ENCODE measurements at places on chromosomes 1 and 21.

DNA sequence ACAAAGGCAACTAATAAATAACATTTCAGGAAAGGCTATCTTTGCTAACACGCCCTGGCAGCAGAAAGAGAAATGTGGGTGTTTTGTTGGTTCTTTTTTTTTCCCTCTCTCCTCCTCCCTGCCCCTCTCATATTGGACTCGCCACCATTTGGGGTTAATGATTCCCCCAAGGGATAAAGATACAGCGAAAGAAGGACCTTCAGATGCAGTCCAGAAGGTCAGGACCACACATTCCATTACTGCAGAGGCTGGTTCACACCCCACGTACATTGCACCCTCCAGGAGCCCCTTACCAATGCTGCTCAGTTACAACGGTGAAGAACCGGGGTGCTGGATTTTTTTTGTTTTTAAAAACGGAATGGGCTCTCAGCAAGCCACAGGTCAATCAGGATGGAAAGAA lies 156.9 kb upstream of the TIAM1 start:
- DNase-seq: no peak

DNA sequence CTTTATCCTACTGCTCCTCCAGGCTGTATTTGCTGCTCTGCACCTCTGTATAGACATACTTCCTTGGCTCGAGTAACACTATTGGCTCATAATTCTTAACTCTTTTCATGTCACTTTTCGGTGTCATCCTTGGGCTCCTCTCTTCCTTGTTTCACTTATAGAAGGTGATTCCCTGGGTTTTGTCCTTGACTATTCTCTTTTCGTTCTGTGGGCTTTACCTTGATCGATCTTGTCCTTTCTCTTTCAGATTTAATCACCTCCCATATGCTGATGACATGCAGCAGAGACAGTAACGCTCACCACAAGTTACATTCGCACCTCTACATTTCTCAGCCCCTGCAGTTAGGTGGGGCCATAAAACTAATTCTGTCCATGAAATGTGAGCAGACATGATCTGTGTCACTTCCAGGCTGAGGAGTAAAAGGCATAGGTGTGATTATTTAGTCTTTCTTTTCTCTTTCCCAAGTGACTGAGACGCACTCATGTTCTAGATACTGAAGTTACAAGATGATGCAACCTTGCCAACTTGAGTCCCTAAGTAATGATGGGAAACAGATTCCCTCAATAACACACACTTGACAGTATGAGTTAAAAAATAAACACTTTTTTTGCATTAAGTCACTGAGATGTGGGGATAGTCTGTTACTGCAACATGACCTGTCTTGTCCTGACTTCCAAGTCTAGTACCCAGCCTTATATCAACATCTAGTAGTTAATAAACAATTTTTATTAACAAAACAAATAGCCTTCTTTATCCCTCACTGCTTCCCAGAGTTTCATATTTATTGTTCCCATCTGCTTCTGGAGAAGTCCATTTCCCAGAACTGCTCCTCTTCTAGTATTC lies 49.9 kb upstream of the HAO2 start:
- no peak for DNase-seq

DNA sequence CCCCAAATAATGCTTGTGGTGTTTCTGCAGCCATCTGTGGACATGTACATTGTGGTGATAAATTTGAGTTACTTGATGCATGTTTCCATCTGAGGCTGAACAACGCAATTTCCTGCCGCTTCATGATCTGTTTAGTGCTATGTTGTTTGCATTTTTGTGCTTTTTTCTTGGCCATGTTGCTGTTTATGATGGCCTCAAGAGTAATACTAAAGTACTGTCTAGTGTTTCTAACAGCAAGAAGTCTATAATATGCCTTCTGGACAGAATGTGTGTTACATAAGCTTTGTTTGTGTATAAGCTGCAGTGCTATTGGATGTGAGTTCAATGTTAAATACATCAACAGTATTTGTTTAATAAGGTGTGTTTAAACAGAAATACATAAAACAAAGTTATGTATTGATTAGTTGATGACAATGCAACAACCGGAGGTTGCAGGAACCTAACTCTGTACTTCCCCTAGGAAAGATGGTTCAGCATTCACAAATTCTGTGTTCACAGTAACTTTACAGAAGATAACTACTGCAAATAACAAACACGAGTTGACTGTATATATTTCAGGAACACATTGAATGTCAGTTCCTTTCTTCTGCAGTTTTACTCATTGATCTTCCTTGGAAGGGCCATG lies 114.8 kb upstream of the USP24 start:
- no peak for DNase-seq

GRCh38 chr21:26550326-26550725 lies 22.8 kb downstream of the CYYR1 start:
- no peak for DNase-seq

GRCh38 chr1:157111396-157112165 lies 12.0 kb upstream of the ETV3L start:
- no peak for DNase-seq

GRCh38 chr1:24323281-24323680 lies 4.1 kb downstream of the GRHL3 start:
- no peak for DNase-seq

GRCh38 chr21:33550772-33551660 lies 8.2 kb downstream of the SON start:
- DNase-seq: no peak

DNA sequence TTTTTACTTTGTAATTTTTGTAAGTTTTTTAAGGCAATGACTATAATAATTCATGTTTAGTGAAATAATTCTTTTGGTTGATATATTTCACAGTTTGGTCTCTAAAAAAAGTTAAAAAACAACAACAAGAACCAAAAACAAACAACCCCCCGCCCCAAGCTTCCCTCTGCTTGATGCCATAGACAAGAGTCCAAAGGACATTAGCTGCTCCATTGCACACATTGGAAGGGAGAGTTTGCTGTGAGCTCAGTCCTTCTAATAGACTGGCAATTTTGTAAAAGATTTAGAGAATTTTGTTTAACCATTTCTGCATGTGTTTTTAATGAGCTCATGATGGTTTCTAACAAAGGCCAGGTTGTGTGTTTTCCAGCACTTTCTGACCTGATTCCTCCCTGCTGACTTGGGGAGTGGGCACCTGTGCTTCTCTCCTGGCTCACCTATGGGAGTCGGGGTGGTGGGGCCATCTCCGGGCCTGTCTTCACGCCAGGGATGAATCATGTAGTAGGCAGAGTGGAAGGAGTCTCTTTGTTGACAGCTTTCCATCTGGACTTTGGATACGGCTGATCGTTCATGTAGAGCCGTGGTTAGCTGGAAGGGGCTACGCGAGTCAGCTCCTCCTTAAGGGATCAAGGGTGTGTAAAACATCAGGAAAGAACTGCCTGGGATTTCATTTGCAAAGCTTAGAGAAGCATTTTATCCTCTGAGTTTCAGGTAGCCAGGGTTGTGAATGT lies 14.1 kb downstream of the ZBTB18 start:
- no peak for DNase-seq

- no peak for DNase-seq
Measured at GRCh38 chr1:160750608-160751007, 11.6 kb downstream of the SLAMF7 start.

DNA sequence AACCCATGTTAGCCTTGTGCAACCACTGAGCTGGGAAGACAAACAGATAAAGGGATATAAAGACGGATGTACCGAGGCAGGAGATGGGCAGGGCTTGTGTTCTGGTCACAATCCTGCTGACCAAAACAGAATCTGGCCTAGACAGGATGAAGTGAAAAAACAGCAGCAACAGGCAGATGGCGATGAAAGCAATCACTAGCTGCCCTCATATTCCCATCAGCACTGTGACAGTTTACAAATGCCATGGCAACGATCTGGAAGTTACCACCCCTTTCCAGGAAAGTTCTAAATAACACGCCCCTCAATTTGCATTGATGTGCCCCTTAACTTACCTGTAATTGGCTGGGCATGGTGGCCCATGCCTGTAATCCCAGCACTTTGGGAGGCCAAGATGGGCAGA lies 40.6 kb upstream of the CD46 start:
- DNase-seq: peak; percentile 7

- no peak for DNase-seq
Measured at GRCh38 chr1:218967836-218968235, 205.8 kb upstream of the LYPLAL1 start.

GRCh38 chr1:110088739-110089316 lies 18.4 kb upstream of the ALX3 start:
- DNase-seq: no peak

- DNase-seq: no peak
Measured at GRCh38 chr1:173717238-173717637, 2.5 kb downstream of the KLHL20 start.

DNA sequence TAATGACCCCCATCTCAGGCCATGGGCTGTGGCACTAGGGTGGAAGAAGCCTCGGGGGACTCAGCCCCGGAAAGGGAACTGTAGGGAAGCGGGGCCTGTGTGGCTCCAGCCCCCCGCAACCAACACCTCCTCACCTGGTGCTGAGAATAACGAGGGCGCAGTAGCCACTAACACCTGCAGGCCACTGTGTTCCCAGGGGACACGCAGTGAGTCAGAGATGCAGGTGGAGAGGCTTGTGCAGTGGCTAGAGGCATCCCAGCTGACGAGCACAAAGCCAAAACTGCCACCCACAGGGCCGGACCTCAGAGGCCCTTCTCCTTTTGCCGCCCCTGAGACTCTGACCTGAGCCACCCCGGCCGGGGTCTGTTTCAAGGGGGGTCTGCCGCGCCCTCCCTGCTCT lies 33.5 kb upstream of the CCDC27 start:
- no peak for DNase-seq

GRCh38 chr1:215003686-215004085 lies 78.9 kb upstream of the KCNK2 start:
- DNase-seq: no peak

GRCh38 chr1:61404597-61405376 lies 320.2 kb downstream of the TM2D1 start:
- no peak for DNase-seq

DNA sequence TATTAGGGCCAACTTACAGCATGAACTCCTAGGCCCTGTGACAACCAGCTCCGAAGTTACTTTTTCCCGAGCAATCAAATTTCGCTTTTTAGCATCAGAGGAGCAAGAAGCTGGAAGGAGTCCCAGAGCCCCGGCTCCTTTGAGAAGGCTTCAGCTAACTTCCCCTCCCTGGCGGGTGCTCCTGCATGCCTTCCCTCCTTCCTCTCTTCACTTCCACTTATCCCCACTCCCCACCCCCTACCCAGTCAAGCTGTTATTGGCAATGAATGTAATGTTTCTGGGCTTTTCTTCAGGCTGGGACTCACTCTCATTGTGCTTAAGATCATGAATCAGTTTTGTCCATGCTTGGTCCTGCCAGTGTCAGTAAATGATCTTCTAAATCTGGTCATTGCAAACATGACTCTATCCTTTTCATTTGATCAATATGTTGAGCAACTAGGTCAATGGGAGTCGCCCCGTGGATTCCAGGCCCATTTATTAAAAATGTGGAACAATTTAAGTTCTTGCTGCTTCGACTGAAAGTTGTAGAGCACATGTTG lies 94.5 kb upstream of the TSPAN2 start:
- no peak for DNase-seq

GRCh38 chr21:44952116-44952928 lies 12.5 kb downstream of the SLX9 start:
- DNase-seq: no peak

DNA sequence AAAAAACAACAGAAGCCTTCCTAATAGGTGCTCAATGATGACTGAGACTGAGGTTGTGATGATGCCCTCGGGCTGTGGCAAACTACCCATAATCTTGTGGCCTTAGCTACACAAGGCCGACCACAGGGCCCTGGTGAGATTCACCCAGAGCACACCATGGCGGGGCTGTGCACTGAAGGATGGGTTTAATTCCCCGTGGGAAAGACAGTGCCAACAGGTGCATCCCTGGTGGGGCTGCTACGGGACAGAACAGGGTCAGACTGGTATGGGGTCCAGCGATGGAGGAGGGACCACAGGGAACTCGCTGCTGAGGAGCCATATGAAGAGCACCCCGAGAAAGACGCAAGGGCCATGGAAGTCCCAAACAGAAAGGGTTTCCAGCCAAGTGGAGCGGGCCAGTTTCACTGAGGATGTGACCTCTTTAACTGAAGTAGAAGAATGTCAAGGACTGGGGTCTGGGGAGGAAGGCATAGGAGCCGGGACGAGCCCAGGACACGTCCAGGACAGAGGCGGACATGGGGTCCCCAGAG lies 21.3 kb downstream of the PRDM15 start:
- DNase-seq: no peak

DNA sequence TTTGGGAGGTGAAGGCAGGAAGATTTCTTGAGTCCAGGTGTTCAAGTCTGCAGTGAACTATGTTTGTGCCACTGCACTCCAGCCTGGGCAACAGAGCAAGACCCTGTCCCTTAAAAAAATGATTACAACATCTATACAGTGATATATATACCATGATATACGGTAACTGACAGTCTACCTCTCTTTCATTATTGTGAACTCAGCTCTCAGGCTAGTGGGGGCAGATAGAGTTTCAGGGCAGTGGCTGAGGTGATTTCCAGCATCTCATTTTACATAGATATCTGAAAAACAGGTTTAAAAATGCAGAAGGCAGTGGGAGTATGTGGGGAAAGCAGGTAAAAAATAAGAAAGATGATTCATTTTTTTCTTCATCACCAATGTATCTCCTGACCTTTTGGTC lies 8.1 kb upstream of the NTNG1 start:
- no peak for DNase-seq

GRCh38 chr1:200372095-200372884 lies 37.5 kb downstream of the ZNF281 start:
- no peak for DNase-seq

DNA sequence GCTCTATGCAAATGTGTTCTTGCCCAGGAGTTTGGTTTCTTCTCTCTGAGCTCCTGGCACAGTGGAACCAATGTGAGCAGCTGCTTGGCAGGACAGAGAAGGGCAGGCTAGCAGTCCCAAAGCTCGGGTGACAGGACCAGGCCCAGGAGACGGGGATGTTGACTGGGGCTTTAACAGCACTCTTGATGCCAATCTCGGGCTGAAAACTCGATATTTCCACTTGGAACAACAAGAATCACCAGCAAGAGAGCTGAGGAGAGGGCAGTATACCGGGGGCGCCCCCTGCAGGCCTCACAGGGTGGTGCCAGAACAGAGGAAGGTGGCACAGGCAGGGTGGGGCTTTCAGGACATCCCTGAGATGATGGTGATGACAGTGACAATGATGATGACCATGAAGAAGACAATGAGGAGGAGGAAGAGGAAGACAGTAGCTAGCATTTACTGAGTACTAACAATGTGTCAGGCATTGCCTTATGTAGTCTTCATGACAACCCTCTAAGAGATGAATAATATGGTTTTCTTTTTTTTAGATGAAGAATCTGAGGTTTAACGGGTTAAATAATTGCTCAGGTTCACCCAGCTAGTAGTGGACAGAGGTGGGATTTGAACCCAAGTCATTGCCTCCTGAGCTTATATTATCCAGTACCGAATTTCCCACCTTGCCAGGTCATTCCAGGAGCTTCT lies 2.7 kb upstream of the KCNJ9 start:
- peak; percentile 64 for DNase-seq

- no peak for DNase-seq
Measured at GRCh38 chr1:178578541-178578940, 65.6 kb downstream of the TEX35 start.

DNA sequence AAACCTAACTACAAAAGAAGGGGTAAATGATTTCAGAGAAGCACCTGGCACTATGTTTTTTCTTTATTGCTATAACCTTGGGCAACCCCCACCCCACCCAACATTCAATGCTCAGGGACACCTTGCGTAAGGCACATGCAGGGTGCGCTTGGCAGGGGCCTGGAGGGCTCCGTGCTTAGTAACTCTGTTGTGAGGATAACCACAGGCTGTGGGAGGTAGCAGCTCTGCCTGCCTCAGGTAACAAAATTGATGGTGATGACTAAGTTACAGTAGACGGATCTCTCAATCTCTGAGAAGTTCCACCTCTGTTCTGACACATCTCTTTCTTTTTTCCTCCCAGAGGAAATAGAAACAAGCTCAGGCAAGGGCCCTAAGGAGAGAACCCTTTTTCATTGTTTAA lies 8.7 kb upstream of the CCN1 start:
- DNase-seq: no peak

Measured in CD4-positive, alpha-beta T cell treated with Interleukin-10 for 1 hour (primary cell).